NCI-H2029 (cell line): ENCODE measurements at places on chromosomes 11 and 22.

DNA sequence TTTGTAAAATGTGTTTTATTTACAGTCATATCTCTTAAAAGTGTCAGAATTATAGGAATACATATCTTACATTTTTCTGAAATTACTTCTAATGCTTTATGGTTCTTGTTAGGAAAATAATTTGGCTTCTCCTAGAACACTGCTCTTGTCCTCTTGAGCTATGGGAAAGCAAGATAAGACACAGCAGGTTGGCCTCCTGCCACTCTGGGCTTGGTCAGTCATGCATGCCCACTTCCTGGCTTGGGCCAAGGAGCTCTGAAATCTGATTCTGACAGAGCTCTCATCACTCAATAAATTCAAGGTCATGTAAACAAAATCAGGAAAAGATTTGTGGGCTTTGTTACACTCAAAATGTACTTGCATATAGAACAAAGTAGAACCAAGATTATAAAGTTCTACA is 1036.0 kb downstream of the OPCML start:
- DNase-seq, result peak; percentile 60

DNA sequence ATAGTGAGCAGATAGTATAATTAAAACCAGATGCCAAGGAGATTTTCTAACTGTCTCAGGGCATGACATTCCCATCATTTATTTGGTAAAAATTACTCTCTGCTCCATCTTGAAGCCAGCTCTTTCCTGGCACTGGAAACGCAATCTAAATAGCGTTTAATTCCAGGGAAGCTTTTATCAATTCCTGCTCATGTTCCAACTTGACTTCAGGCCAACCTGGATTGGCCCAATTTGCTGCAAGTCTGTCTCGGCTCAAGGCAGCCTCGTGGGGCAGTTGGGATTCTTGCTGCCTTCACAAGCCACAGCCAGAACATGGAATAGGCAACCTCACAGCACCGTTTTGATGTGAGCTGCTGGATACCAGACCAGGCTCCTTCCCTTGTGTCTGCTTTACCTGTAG is 1255.9 kb downstream of the TBC1D22A start:
- DNase-seq, result no peak

GRCh38 chr11:2667940-2668339 is 31.9 kb downstream of the KCNQ1OT1 start:
- DNase-seq, result no peak

- DNase-seq, result no peak
Measured at GRCh38 chr11:47109051-47109726, 67.5 kb downstream of the ARFGAP2 start.

DNA sequence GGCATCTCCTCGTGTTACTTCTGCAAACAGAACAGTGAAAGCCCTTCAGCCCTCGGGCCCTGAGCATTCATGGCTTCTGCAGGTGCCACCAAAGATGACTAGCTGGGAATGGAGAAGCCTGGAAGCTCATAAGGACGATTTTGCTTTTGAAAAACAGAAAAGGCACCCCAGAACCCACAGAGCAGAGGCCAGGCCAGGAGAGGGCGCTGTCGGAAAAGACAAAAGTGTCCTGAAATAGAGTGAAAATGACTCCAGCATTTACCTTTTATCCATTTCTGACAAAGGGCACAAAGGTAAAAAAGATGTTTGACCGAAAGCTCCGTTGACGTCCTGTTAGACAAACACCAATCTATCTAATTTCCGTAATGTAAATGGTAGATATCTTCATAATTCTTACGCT is 37.6 kb downstream of the ZNF195 start:
- DNase-seq, result no peak

GRCh38 chr22:24146791-24147353 is 34.4 kb upstream of the SUSD2 start:
- peak; percentile 10 for DNase-seq

GRCh38 chr11:96215110-96215782 is 127.7 kb downstream of the MAML2 start:
- no peak for DNase-seq

GRCh38 chr22:25840891-25841290 is 98.9 kb downstream of the MYO18B start:
- DNase-seq, result no peak

- DNase-seq, result no peak
Measured at GRCh38 chr11:115929618-115930129, 425.5 kb upstream of the CADM1 start.

GRCh38 chr11:16448123-16448717 is 91.9 kb upstream of the SOX6 start:
- DNase-seq, result no peak

- no peak for DNase-seq
Measured at GRCh38 chr11:44263738-44264437, 46.1 kb downstream of the ALX4 start.

DNA sequence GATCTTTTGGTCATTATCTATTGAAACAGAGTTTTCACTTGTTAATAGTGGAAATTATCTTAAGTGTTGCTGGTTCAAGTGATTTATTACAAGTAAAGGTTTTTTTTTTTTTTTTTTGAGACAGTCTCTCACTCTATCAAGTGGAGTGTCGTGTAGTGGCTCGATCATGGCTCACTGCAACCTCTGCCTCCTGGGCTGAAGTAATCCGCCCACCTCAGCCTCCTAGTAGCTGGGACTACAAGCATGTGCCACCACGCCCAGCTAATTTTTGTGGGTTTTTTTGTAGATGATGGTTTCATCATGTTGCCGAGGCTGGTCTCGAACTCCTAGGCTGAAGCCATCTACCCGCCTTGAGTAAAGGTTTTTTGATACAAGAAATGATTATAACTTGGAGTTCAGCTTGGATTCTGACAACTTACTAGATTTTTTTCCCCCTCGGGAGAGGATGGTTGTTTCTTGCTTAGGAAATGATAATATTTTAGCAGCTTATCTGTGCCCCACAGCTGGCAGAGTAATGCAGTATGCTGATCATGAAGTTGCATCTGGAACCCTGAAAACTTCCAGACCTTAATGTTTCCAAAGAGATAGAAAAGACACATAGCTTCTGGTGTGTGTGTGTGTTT is 68.9 kb downstream of the MTMR3 start:
- no peak for DNase-seq

GRCh38 chr22:38965614-38966379 is 8.4 kb downstream of the APOBEC3A start:
- DNase-seq, result no peak

GRCh38 chr22:48443680-48444079 is 1384.0 kb downstream of the BRD1 start:
- DNase-seq, result no peak

DNA sequence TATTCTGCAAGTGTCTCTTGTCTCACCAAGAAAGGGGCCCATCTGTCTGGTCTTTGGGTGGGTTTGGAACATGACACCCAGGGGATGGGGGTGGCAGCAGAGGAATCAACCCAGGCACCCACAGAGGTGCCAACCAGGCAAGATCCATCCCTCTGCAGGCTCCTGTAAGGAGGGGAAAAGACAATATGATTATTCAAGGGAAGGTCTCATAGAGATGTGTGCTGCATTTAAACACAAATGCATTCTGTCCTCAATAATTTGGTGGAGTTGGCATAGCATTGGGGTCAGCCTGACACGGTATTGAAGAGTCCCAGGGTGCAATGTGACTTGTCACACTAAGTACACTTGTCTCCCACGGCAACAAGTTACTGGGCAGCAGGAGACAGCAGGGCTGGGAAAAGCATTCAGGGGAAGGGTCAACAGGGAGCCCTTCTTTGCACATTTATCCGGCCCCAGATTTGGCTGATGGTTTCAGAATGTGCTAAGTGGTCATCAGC is 33.1 kb upstream of the SPON1 start:
- no peak for DNase-seq

DNA sequence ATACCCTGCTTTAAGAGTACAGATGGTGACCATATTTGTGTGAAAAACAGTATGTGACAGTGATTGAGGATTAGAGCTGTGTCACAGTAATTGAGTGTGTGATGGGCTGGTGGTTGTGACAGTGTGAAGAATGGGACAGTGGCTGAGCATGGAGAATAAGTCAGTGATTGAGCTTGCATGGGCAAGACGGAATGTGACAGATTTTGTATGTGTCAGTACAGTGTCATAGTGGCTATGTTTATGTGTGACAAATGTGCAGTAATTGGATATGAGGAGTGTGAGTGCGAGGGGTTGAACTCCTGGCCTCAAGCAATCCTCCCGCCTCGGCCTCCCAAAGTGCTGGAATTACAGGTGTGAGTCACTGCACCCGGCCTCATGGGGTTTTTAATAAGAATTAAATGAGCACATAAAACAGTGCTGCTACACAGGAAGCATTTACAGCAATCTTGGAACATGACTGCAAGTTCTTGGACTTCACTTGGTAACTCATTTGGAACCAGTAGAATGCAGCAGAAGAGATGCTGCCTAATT is 583 bp upstream of the RRAS2 start:
- no peak for DNase-seq

DNA sequence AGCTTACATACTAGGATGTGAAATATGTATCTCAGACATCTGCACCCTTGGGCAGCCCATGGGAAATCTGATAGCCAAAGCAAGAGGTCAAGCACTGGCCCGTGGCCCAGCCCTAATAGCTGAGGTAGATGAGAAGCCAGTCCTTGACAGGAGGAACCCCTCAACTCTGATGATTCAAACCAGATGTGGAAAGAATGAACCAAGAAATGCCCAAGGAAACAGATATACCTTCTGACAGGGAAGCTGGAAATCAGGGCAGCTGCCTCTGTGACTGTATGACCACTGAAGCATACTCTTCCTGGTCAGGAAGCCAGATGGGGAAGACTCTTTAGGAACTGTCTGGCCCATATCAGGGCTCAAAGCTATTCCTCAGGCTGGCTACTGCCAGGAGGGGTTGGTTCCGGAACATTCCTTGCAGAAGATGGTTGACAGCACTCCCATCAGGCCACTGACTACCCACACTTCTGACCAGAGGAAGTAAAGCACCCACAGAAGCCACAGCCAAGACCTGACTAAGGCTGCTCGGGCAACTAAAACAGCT is 124.2 kb downstream of the SWAP70 start:
- DNase-seq, result no peak

GRCh38 chr11:17604915-17605233 is 57.8 kb downstream of the OTOG start:
- DNase-seq, result no peak

- no peak for DNase-seq
Measured at GRCh38 chr11:83159902-83160865, 3.3 kb downstream of the PCF11 start.

DNA sequence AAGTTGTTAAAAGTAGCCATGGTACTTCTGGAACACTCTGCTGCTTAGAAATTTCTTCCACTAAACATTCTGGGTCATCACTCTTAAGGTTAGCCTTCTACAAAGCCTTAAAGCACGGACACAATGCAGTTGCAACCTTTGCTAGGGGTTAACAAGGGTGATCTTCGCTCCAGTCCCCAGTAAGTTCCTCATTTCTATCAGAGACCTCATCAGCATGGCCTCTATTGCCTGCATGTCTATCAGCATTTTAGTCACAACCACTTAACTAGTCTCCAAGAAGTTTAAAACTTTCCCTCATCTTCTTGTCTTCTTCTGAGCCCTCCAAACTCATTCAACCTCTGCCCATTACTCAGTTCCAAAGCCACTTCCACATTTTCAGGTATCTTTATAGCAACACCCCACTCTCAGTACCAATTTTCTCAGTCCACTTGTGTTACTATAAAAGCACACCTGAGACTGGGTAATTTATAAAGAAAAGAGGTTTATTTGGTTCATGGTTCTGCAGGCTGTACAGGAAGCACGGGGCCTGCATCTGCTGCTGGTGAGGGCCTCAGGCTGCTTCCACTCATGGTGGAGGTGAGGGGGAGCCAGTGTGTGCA is 48.7 kb upstream of the TH start:
- DNase-seq, result no peak

- no peak for DNase-seq
Measured at GRCh38 chr11:65547446-65548125, 10.6 kb downstream of the LTBP3 start.

DNA sequence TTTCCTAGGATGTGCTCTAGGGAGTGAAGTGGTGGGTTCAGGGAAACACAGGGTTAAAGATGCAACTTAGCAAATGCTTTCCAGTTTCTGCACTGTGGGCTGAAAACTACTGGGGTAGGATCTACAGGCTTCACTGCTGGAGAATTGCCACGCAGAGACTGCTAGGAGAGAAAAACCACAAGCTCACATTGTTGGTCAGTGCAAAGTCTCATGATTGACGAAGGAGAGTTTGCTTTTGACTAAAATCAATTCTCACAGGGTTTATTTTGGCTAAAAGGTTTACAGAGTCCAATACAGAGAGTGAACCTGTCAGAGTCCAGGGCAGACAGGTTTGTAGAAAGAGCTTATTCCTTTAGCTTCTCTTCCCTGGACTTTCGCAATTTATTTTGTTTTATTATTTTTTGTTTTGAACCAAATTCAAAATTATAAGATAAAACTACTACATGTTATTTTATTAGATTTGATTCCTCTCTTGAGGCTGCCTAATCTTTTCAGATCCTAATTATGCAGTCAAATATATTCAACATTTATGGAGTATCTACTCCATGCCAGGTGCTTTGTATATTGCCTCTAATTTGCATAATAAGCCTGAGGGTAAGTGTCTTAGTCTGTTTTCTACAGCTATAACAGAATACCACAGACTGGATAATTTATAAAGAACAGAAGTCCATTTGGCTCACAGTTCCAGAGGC is 64.7 kb downstream of the MTNR1B start:
- DNase-seq, result no peak

- no peak for DNase-seq
Measured at GRCh38 chr22:30196880-30197336, 49.7 kb downstream of the LIF start.

- peak; percentile 91 for DNase-seq
Measured at GRCh38 chr11:122895563-122895962, 13.0 kb downstream of the JHY start.

DNA sequence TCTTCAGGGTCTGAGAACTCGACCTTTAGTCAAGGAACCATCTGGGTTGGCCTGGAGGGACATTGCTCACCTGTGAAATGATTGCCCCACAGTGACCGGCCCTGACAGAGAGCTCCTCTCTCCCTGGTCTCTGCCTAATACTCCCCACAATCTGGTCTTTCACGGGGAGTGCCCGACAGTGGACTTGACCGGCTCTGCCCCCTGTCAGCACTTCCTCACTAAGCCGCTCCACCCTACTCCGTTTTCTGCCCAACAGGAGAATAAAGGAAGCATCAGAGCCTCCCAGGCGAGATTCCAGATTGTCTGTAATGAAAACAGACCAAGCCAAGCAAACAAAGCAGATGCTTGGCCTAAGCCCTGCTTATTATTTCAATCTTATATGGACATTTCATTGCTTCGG is 87.8 kb downstream of the FBXO7 start:
- no peak for DNase-seq

- DNase-seq, result peak; percentile 68
Measured at GRCh38 chr11:128039140-128040021, 548.0 kb downstream of the ETS1 start.

GRCh38 chr22:43996170-43996980 is 27.7 kb upstream of the PARVB start:
- DNase-seq, result no peak

DNA sequence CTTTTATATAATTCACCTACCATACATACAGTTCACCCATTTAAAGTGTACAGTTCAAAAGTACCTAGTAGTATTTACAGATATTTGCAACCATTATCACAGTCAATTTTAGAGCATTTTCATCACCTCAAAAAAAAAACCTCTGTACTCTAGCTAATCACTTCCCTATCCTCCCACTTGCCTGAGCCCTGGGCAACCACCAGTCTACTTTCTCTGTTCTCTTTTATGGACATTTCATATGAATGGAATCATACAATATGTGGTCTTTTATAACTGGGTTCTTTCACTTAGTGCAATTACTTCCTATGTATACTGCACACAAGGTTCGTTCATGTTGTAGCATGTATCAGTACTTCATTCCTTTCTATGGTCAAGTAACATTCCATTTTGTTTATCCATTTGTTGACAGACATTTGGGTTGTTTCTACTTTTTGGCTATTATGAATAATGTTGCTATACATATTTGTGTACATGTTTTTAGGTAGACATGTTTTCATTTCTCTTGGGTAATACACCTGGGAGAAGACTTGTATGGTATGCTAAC is 17.8 kb upstream of the NEU3 start:
- DNase-seq, result no peak
